ENCODE measurements at places on chromosomes 2 and 18. TPM values are rescaled to one million over a fixed set of nuclear protein-coding genes. Genes with fewer than 3 reads are reported as not detected.

Gene SH3RF3
- total RNA-seq, result 7.4 TPM

DNA sequence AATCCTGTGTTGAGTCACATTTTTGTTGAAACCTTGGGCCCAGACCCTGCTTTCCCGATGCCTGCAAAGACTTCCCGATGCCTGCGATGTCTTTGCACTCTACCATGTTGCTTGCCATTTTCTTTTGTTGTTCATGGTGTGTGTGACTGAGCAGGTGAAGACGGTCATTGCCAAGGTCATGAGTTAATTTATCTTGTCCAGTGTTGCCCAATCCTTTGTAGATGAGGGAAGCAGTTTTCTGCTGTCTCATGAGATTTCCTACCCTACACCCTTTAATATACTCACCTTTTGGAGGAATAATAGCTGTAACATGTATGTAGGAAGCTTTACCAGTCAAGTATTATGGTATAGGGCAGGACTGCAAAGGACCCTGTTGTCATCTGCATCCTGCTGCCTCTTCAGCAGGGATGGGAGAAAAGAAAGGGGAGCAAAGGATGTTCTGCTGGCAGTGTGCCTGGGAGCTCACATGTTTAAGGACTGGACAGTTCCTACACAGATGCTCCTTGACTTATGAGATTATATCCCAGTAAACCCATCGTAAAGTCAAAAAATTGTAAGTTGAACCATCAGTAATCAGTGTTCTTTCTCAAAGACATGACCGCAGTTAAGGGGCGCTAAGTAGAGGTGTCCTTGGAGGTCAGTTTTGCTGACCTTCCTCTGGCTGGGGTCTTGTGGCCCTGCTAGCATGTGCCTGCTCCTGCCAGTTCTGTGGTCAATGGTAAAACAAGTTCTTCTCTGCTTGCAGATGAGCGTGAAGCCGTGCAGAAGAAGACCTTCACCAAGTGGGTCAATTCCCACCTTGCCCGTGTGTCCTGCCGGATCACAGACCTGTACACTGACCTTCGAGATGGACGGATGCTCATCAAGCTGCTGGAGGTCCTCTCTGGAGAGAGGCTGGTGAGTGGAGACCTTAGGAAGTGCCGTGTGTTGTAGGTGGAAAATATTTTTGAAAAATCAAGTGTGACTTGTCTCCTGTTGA, 124.8 kb upstream of the EML6 start:
- DNase-seq, result peak; percentile 17

GRCh38 chr18:61414086-61414485, 80.9 kb downstream of the CDH20 start:
- DNase-seq, result no peak

GRCh38 chr18:39513186-39513585, 1947.6 kb upstream of the CELF4 start:
- DNase-seq, result no peak

- DNase-seq, result no peak
These were observed 452.4 kb downstream of the ZEB2 start for GRCh38 chr2:144067506-144067905.

Gene SNED1
- total RNA-seq, result 53.1 TPM

Gene MFSD2B
- total RNA-seq, result 0.51 TPM

DNA sequence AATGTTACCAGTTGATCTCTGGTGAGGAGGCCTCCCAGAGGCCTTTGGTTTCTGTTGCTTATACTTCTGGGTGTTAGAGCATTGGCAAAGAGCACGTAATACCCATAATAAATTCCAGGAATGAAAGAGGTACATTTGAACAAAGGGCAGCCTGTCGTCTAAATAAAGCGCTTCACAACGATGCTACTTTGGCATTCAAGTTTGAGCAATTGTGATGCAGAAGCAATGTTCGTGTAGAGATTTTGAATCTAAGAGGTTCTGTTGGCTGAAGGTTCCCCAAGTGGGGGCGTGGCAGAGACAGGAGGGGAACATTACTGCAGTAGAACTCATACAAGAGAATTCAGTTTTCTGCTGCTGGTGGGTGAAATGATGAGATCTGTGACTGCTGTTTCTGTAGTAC, 27.8 kb downstream of the ZNF532 start:
- DNase-seq, result no peak

Gene WDR43
- total RNA-seq, result 68.1 TPM

GRCh38 chr2:235238537-235238936, 255.3 kb upstream of the AGAP1 start:
- peak; percentile 68 for DNase-seq

Gene PPIG
- 22.8 TPM for total RNA-seq

GRCh38 chr18:79100944-79101343, 31.8 kb downstream of the ATP9B start:
- DNase-seq, result no peak

DNA sequence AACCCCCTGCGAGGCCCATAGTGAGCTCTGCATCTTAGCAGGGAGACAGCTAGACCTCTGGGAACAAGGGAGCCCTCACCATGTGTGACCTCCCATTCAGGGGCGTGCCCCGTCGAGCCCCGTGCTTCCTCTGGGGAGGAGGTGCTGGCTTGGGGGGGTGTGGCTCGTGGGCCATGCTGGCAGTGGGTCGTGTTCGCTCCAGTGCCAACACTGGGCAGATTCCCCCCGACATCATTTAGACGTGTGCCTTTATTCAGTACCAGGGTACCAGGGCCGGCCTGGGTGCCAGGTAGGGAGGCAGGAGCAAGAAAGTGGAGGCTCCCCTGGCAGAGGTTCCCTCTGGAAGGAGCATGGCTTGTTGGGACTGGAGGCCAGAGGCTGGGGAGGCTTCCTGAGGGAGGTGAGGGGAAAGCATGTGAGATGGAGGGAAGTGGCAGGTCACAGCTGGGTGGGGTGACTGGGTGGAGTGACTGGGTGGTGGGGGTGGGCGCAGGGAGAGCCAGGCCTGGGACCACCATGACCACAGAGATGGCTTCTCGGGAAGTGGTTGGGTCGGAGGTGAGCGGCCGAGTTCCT, 15.2 kb downstream of the GPC1 start:
- no peak for DNase-seq

Gene FKBP7
- total RNA-seq, result 51.6 TPM

DNA sequence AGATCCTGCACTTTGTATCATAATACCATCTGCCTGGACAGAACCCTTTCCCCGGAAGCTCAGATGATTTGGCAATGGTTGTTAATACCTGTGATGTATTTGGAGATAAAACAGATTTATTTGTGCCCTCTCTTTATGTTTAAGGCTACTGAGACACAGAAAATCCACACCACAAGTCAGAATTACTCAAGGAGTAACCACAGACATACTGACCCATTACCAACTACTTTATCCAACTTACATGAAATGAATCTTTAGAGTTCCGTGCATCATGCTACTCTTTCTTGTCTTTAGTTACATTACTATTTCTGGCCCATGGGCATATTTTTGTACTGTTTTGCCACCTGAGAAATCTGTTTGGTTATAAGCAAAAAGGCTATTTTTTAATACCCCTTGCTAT, 384.0 kb downstream of the STK39 start:
- no peak for DNase-seq

DNA sequence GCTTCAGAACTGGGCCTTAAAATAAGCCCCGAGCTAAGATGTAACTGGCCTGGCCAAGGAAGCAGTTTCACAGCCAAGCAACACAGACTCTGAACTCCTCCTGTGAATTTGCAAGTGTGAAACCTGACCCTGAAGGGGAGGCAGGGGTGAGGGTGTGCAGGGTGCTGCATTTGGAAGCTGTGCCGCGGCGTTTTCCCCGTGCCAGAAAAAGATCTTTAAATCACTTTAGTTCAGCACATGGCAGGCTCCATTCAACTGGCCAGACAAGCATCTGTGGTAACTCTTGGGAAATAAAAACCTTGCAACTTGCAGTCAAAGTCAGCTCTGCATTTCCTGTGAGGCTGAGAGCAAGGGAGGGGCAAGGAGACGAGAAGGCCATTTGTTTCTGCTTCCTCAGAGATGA, 209.3 kb upstream of the SOX11 start:
- DNase-seq, result no peak

DNA sequence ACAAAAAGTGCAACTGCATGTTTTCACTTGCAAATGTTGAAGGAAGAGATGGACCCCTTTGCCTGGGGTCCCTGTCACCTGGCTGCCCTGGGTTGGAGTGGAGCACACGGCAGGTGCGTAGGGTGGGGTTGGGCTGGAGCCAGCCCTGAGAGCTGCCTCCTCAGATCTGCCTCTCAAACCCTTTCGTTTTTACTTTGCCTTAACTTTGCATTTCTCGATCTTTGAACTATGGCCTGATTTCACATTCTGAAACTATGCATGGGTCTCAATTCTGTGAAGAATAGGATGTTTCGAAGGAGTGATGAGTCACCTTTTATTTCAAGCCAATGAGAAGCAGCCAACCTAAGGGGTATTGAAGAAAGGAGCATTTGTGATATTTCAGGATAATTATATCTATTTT, 132.8 kb downstream of the ACOXL start:
- no peak for DNase-seq

DNA sequence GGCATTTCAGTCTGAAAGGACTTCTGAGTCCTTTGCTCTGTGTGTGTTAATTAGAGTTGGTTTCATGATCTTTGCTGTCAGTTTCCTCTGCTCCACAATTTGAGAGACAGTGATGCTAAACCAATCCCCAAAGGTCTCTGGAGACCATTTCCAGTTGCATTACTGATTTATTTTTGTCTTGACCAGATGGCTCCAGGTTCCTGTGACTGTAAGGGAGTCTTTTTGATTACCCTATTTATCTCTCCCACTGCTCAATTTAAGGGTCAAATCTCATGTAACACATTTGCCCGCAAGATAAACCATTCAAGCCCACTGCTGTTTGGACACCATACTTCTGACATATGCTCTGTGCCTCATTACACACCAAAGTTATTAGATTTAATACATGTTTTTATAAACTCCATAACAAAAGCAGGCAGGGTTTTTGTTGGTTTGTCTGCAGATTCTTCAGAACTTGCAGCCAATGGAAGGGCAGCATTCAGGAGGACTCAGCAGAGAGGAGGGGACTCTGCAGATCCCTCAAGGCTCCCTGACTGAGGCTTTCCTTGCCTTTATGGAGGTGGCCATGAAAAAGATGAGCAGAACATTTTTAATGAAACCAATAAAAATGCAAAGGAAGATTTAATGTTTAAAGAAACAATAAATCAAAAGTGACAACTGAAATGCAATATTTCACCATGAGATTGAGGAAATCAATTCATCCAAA, 889.3 kb upstream of the CELF4 start:
- DNase-seq, result no peak

- no peak for DNase-seq
These were observed 279.2 kb downstream of the CTNNA2 start for GRCh38 chr2:79792090-79792489.

- no peak for DNase-seq
These were observed 126.8 kb downstream of the GLI2 start for GRCh38 chr2:120862201-120863060.

- DNase-seq, result no peak
These were observed 114.3 kb downstream of the ARHGEF4 start for GRCh38 chr2:130951018-130951417.

DNA sequence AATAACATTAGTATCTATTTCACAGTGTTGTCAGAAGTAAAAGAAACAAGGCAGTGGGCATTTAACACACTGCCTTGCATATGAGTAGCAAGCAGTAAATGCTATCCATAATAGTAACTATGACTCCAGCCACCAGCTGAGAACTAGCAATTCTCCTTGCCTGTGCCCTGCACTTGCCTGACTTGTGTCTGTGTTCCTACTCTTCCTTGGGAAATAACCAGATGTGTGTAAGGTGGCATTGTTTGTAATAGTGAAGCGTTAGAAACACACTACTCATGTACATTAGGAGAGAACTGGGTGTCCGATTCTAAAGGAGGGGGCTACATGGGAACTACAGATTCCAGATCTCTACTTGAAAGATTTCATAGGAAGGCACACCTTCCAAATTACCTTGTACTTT, 197.8 kb downstream of the STK39 start:
- DNase-seq, result no peak

- no peak for DNase-seq
These were observed 342 bp downstream of the CYB5A start for GRCh38 chr18:74291472-74291770.

DNA sequence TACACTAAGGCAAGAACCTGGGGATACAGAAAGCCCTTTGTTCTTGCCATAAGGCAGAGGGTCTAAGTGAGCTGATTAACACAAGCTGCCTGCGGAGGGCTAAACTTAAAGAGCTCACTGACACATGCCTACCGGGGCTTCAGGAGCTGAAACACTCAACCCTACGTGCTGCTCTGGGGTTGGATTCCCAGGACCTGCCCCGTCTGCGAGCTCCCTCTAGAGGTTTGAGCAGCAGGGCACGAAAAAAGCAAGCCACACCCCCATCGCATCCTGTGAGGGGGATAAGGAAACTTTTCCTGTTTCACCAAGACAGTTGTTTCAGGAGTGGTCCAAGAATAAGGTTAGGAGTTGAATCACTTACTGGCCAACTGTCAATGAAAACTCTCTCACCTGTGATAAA, 562.1 kb downstream of the TMX3 start:
- DNase-seq, result no peak

DNA sequence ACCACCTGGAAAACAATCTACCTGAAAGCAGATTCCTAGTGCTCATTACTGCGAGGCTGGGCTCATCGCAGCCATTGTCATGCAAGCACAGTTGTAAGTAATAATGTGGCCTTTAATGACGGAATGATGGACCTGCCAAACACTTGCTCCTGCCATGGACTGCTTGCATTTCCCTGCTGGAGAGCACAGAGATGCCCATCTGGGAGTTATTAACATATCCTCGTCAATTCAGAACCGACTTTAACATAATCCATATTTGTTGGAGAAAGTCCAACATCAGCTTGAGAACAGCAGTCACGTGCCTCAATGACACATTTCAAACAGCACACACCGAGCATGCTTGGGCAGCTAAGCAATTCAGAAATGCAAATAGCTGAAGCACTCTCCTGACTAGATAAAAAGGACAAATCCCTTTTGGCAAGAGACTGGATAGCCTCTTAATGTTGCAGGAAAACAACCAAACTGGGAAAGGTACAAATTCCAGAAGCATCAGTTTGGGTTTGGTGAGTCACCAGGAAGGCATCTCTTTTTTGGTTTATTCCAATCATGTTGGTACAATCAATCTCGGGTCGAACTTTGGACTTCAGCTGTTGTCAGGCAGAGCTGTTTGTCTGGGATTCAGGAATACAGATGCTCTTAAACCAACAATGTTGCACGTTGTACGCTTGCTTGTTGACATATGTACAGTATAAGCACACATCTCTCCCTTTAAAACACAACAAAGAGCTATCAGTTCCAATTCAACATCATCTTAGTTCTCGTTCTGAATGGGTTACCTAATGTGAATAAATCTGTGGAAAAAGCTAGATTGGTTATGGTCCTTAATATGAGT, 395.8 kb downstream of the LNPK start:
- DNase-seq, result peak; percentile 9
